ENCODE measurements at places on chromosomes 12 and 14.

DNA sequence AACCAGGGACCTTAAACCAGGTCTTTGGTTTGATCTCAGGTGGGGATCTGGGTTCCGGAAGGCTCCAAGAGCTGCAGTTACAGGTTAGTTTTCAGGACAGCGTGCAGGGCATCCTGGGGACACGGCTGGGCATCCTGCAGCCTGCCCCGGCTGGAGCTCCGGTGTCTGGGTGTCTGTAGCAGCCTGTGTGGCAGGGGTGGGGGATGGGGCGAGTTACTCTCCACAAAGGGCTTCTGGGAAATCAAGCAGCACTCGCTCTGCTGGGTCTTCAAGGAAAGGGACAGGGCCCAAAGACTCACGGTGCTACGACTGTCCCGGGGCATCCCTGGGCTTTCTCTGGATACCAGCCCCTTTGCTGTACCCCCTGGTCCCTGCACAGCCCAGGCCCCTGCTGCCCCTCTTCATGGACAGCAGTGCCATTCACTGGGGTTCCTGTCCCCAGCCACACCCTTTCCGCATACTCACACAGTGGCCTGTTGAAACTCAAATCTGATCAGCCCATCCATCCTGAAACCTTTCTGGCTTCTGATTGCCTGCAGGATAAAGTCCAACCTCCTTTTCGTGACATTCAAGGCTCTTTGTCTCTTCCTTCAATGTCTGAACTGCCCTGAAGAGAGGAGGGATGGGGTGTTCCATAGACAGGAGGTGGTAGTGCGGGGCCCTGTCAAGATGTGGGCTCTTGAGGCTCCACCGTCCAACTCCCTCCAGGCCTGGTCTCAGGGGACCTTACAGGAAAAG, 22.2 kb upstream of the PPP1R13B start:
- DNase-seq = no peak

DNA sequence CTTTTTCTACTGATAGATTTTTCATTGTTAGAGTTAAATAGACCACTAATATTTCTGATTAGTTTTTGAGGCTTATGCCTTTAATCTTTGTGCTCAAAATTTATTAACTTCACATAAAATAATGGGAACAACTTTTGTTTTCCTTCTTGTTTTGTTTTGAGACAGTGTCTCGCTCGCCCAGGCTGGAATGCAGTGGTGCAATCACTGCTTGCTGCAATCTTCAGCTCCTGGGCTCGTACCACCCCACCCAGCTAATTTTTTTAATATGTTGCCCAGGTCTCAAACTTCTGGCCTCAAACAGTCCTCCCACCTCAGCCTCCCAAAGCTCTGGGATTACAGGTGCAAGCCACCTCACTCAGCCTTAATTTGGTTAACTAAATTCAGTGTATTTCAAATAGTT, 16.8 kb downstream of the SCFD1 start:
- no peak for DNase-seq

DNA sequence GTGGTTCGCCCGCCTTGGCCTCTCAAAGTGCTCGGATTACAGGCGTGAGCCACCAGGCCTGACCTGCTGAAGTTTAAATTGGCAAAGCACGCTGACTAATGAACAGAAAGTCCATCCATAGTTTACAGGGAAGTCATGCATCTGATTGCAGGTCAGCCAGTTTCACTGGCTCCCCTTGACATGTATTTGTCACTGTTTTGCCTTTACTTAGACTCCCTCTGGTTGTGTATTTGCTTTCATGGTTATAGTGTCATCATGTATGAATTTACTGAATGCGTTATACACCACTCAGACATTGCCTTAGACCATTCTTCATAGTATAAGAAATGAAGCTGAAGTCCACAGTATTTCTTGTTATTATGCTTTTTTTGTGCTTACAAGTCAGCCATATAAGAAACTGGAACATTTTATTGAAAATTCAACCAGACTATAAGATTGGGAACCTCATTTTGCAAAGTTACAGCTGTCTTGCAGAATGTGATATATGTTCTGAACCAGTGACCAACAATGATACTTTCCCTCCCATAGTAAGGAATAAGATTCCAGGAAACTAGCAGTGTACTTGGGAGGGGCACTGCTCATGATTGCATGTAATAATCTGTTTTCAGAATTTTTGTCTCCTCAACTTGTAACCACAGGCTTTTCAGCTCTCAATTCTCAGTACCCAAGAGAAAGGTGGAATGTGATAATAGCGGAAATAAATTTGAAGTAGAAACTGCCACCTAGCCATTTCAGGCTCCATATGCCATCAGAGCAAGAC, 51.9 kb upstream of the ATF7IP start:
- DNase-seq = peak; percentile 27

GRCh38 chr12:122363782-122364181, 58.7 kb downstream of the CLIP1 start:
- peak; percentile 3 for DNase-seq

DNA sequence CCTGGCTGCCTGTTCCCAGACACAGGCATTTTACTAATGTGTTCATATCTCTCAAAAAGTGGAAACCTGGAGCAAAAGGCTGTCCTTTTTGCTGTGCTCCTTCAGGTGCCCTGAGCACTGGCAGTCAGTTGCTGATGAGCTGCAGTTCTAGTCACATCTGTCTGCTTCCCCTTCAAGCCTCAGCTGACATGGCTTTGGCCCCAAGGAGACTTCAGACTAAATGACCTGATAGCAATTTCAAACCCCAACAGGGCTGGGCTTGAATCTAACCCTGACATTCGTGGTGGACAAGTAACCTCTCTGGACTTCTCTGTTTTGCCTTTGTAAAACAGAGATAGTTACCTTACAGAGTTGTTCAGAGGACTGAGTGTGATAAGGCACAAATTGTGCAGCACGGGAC, 5.7 kb downstream of the SERPINA9 start:
- no peak for DNase-seq

GRCh38 chr12:43602738-43603137, 50.7 kb upstream of the ADAMTS20 start:
- no peak for DNase-seq

GRCh38 chr14:103931422-103931821, 3.2 kb downstream of the TDRD9 start:
- peak; percentile 96 for DNase-seq

DNA sequence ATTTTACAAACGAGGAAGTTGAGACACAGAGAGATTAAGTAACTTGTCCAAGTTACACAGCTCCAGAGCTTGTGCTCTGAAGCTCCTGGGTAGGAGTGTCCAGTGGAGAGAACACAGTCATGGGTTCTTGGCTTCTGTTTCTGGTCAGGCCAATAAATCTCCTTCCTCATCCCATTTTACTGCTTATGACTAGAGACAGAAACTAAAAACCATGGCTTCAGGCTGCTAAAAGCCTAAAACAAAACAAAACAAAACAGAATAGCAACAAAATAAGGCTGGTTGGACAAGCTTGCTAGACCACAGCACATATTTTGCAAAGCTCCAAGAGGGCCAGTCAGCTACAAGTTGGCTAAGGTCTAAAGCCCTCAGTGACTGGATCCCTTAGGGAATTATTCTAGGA, 49.8 kb downstream of the PTGER2 start:
- DNase-seq = peak; percentile 68

DNA sequence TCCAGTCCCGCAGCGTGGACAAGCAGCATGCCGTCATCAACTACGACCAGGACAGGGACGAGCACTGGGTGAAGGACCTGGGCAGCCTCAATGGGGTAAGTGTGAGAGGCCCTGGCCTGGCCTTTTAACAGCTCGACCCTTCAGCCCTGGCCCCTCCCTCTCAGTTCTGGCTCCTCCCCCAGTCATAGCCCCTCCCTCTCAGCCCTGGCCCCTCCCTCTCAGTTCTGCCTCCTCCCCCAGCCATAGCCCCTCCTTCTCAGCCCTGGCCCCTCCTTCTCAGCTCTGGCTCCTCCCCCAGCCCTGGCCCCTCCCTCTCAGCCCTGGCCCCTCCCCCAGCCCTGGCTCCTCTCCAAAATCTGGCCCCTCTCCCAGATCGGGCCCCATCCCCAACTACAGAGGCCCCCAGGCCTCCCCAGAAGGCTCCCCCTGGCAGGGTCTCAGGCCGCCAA, 11.2 kb downstream of the CEP170B start:
- DNase-seq = no peak

GRCh38 chr12:52229836-52230343, 3.2 kb upstream of the KRT7 start:
- DNase-seq = no peak

DNA sequence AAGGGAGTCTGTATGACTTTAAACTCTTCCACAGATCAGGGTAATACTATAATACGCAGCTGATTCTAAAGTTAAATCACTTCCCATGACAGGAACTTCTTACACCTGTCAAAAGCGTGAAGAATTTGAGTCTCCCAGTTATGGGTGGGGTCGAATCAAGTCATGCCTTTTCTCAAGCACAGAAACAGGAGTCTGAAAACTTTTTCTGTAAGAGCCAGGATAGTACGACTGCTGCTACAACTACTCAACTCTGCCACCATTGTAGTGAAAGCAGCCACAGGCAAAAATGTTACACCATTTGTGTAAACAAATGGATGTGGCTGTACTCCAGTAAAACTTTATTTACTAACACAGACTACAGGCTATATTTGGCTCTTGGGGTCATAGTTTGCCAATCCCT, 90.3 kb downstream of the DUSP6 start:
- DNase-seq = no peak

DNA sequence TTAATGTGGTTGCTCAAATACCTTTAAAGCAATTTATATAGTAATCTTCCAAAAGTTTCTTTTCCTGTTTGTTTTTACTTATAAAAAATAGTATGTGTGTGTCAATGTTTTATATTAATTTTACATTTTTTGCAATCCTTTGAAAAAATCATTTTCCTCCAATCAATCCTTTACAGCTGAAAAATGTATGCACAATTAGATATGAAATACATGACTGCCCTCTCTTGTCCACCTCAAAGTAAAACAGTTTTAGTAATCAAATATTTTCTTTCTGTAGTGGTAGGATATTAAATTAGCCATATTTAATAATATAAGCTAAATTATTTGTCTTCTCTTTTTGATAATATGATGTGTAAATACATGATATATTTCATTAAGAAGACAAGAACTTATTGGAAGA, 269.9 kb downstream of the ADAMTS20 start:
- DNase-seq = no peak

DNA sequence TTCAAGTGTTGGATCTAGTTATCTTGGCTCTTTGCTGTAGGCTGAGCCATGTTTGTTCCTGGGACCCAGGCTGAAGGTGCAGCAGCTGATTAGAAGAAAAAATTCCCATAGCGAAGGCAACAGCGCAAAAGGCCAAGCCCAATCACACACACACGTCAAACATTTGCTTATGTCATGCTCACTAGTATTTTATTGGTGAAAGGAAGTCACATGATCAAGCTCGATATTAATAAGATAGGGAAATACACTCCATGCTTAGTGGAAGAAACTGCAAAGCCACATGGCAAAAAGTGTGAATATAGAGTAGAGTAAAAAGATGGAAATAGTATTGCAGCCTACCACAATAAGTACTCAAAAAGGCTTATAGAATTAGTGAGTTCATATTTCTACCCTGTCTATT, 373.5 kb upstream of the FAR2 start:
- no peak for DNase-seq

GRCh38 chr12:116958402-116959197, 47.9 kb downstream of the FBXW8 start:
- no peak for DNase-seq
